ENCODE measurements at places on chromosomes 2 and 18.
A peak's percentile ranks its signal among the peaks of the same experiment; 100 is the strongest.

DNA sequence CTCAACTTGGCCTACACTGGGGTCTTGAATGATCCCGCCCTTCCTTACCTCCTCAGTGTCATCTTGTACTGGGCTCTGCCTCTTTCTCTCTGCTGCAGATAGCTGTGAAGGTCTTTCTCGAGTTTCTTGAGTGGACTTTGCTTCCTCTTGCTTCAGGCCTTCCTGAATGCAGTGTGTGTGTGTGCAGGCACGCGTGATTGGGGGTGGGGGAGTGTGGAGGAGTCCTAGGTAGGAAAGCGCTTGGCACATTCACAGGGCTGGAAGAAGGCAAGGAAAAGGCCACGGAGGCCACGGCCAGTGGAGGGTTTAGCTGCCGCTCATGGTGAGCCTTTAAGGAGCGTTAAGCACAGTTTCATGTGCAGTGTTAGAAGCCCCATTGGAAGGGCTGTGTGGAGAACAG lies 5.5 kb downstream of the RALB start:
- DNase-seq = no peak

- DNase-seq = no peak
Measured at GRCh38 chr2:108169982-108170625, 69.7 kb upstream of the SULT1C3 start.

- no peak for DNase-seq
Measured at GRCh38 chr2:180559771-180560170, 420.6 kb upstream of the UBE2E3 start.

DNA sequence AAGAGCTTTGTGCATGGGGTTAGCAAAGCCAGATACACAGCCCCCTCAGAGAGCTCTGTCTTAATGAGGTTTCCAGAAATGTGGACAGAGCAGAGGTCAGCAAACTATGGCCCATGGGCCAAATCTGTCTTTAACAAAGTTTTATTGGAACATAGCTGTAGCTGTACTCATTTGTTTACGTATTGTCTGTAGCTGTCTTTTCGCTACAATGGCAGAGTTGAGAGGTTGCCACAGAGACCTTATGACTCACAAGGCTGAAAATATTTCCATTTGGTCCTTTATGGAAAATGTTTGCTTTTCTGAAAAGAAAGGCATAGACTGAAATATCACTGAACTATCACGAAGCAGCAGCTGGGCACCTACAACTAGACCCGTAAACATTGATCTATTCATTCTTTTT lies 841.8 kb downstream of the SLC4A3 start:
- no peak for DNase-seq

GRCh38 chr2:161946489-161947107 lies 127.4 kb downstream of the DPP4 start:
- DNase-seq = peak; percentile 25

GRCh38 chr2:238387332-238387731 lies 39.4 kb upstream of the ASB1 start:
- DNase-seq = no peak

DNA sequence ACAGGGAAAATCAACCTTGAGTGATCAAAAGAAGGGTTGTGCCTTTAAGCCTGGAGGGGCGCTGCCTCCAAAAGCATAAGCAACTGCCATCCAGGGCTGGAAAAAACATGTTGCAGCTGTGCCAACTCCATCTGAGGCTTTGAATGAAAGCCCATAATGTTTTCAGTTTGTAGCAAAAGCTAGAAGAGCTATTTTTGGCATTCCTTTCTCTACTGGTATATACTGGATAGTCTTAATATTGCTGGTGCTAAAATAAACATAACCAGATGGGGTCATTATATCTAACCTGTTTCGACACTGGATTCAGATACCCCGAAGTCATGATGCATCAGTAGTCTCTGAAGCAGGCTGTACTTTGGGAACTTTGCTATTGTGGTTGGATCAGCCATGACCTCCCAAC lies 25.1 kb downstream of the ANXA4 start:
- no peak for DNase-seq

GRCh38 chr18:36775396-36775795 lies 53.4 kb downstream of the TPGS2 start:
- no peak for DNase-seq

- no peak for DNase-seq
Measured at GRCh38 chr18:54692463-54692862, 101.4 kb downstream of the DYNAP start.

DNA sequence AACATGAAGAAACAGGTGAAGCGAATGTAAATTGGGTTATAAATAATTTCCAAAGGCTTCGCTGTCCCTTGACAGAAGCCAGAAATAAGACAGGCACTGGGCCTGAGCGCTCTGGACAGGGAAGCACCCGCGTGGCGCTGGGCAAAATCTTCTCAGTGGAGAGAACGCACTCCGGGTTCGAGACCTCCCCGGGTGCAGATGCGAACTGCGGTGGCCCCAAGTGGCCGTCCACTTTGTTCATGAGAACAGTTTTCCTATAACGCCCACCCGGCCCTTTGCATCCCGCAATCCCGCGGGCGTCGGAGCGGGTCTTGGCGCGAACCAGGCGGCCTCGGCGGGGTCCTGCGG lies 651 bp upstream of the DPYSL5 start:
- no peak for DNase-seq

GRCh38 chr2:105929516-105929915 lies 184.8 kb downstream of the NCK2 start:
- no peak for DNase-seq

DNA sequence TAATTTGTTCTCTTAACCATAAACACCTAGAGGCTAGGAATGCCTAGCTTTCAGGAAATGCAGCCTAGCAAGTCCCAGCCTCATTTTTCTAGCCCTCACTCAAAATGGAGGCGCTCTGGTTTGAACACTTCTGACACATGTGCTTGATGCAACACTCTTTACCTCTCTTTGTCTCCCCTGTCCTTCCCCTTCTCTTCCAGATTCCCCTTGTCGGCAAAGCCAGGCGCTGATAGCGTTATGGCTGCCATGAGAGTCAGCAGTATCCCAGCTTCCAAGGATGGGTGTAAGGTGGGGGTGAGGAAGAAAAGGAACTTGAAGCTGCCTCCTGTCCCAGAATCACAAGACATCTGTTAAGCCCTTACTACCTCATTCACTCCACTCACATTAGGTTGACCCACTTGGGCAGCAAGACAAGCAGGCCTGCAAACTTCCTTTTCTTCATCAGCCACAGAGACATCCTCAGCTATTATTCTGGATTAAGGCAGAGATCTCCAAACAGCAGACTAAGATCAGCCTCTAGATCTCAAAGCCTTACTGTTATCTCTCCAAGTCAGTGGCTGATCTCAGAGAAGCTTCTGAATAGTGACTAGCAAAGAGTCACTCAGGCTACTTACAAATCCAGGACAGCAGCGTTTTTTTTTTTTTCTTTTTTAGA lies 1.9 kb upstream of the ST3GAL5 start:
- no peak for DNase-seq

DNA sequence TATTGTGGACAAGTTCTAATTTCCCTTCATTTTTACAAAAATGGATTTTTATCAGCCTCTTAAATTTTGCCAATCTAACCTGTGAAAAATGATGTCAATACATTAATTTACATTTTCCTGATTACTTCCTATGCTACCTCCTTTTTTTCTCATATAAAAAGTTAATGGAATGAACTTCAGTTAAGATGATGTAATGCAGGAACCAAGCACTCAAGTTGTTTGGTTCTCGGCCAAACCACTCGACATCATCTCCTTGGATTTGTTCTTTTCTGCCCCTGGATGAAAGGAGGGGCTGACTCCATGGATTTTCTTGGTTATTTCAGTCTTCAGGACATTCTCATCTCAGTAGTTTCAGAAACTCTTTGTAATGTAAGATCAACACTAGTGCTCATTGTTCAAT lies 253.1 kb upstream of the NXPH2 start:
- DNase-seq = no peak

- no peak for DNase-seq
Measured at GRCh38 chr18:48027401-48027963, 97.0 kb upstream of the SMAD2 start.

GRCh38 chr2:105112345-105112744 lies 74.5 kb downstream of the MRPS9 start:
- DNase-seq = no peak

DNA sequence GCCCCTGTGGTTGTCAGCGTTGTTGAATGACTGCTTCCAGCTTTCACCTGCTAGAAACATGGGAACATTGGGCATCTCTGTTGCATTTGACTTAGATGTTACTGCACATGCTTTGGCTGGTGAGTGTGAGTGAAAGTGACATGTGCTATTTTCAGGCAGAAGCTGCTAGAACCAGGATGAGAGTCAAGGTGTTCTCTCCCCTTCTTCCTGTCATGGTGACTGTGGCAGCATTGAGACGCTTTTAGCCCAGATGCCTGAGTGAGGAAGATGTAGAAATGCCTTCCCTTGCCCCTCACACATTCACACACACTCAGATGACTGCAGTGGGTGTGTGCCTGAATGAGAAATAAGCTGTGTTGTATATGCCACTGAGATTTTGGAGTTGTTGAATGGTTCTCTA lies 220.2 kb downstream of the PTPRM start:
- DNase-seq = no peak

- DNase-seq = no peak
Measured at GRCh38 chr18:22471546-22472131, 53.9 kb upstream of the CTAGE1 start.

DNA sequence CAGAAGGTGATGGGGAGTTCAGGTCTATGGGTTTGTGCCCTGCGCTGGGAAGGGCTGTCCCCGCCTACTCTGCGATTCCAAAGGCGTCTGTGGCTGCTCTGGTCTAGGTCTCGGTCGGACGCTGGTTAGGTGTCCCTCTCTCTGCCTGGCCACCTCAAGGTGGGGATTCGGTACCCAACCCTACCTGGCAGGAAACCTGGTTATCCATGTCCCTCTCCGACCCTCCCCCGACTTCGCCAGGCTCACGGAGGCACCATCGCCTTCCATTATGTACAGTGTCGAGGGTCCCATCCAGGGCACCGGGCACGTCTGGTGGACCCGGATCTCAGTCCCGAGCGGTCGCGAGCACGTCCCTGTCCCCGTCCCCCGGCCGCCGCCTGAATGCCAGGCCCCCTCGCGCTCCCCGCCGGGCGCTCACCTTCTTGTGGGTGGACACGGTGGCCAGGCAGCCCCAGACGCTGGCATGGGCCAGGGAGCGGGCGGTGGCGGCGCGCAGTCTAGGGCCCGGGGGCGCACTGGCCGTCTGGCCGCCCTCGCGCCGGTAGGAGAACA lies 628 bp downstream of the CREG2 start:
- no peak for DNase-seq

GRCh38 chr2:233416706-233417105 lies 62.4 kb downstream of the DGKD start:
- DNase-seq = no peak

GRCh38 chr2:57296795-57297517 lies 749.6 kb upstream of the VRK2 start:
- DNase-seq = no peak

- no peak for DNase-seq
Measured at GRCh38 chr18:2310886-2311285, 260.4 kb downstream of the METTL4 start.

GRCh38 chr2:219611306-219611705 lies 13.6 kb downstream of the STK11IP start:
- DNase-seq = no peak

DNA sequence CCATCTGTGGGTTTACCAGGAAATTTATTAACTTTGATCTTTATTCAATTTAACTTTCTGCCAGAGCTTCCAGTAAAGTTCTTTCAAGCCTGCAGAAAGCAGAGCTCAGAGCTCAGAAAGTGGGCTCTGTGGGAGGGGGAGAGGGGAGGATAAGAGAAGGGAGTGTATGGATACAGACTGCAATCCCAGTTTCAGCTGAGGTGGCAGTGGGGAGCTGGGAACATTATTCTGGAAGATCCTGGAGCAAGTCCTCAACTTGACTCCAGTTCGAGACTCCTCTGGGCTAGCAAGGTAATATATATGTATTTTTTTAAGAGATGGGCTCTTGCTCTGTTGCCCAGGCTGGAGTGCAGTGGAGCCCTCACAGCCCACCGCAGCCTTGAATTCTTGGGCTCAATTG lies 108.9 kb upstream of the NABP1 start:
- no peak for DNase-seq

GRCh38 chr2:106032676-106033075 lies 161.4 kb downstream of the UXS1 start:
- DNase-seq = no peak

GRCh38 chr2:213861638-213862037 lies 549.2 kb upstream of the VWC2L start:
- no peak for DNase-seq

GRCh38 chr2:103896182-103896581 lies 957.7 kb upstream of the POU3F3 start:
- no peak for DNase-seq

Data from Panc1 (cell line).